Kidney tubule cell (primary cell): ENCODE measurements at places on chromosomes 3 and 15.

DNA sequence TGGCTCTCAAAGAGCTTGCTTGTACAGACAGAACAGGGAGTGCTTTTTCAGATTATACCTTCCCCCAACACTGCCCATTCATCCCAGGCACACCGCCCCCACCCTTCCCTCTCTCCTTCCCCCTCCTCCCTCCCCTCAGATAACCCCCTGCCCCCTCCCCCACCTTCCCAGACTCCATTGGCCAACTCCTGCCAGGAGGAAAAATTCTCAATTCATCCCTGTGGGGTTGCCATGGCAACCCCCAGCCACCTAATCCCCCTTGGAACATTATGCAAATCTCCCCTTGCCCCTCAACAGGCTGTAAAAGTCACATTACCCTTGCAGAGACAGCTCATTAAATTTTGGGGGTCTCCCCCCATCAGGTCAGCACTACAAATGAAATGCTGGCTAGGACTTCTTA is 14.3 kb downstream of the TLE3 start:
- DNase-seq, result no peak

DNA sequence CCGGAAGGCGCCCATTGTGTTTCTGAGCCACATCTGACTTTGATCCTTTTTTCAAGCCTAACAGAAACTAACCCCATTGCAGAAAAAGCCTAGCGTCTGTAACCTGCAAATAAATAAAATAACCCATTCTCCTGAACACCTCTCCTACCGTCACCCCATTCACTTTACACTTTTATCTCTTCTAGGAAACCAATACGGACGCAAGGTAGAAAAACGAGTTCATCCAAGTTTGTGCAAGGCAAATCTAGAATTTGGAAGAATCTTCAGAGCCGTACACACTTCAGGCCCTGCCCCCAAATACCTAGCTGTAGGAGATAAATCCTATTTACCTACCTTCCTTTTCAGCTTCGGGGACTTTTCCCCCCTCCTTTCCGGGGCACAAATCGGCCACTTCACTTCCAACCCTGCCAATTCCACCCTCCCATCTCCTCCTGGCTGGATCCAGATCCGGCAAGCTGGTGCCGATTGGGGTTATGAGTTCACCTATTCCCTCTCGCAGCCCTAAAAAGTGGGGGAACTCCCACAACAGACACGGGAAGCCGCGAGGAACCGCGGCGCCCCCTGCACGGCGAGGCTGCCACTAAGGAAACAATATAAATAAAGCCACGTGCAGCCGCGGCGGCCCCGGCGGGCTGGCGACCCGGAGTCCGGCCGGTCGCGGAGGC is 987 bp downstream of the PRTG start:
- peak; percentile 35 for DNase-seq

DNA sequence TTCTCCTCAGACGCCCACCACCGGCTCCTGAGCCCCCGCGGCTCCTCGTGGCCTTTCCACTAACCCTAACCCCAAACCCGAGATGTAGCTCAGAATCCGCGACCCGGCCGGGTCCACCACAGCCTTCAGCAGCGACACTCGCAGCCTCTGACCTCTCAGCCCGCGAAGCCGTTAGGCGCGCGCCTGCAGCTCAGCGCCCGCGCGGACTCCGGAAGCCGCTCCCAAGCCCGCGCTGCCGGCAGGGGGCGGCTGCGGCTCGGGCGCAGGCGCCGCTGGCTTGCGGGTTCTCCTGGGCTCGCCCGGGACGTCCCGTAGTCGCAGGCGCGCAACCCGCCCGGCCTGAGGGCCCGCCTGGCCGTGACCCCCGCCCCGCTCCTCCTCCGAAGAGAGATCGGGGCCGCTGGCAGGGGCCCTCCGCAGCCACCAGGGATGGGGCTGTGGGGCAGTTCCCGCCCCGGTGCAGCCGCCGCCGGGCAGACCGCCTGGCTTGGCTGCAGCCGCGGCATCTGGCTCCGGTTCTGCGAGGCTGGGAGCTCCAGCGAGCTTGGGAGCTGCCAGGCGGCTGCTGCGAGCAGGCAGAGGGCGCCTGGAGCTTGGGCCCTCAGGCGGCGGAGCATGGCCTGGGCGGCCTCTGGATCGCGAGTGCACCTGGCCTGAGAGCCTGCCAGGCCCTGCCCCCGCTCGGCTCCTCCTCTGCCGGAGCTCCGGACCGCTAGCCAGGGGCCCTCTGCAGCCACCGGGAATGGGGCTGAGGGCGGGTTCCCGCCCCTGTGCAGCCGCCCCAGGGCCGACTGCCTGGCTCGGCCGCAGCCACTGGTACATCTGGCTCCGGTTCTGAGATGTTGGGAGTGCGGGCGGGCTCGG is 120.7 kb downstream of the LMLN start:
- peak; percentile 80 for DNase-seq

GRCh38 chr3:63976161-63976871 is 47.0 kb downstream of the PSMD6 start:
- peak; percentile 56 for DNase-seq
